ENCODE measurements at places on chromosomes 4 and X.

DNA sequence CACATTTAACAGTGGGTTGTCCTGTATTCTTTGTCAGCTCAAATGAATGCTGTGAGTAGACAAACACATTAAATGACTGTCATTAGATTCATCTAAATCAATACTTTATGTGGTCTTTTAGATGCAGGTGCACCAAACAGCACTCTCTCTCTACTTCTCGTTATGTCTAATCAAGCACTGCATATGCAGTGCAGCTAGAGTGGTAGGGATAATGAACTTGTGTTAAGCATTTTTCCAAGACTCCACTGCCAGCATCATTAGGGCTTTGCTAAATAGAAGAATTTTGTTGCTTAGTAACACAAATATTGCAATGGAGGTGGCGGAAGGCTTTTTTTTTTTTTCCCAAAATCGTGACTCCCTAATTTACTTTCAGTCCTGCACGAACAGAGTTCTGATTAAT, 447.0 kb upstream of the GALNT7 start:
- no peak for DNase-seq

GRCh38 chr4:156970501-156971164, 966 bp downstream of the PDGFC start:
- DNase-seq: no peak

- no peak for DNase-seq
Measured at GRCh38 chr4:56986952-56987351, 8.3 kb downstream of the POLR2B start.

- DNase-seq: no peak
Measured at GRCh38 chr4:41327770-41328169, 71.0 kb downstream of the UCHL1 start.

DNA sequence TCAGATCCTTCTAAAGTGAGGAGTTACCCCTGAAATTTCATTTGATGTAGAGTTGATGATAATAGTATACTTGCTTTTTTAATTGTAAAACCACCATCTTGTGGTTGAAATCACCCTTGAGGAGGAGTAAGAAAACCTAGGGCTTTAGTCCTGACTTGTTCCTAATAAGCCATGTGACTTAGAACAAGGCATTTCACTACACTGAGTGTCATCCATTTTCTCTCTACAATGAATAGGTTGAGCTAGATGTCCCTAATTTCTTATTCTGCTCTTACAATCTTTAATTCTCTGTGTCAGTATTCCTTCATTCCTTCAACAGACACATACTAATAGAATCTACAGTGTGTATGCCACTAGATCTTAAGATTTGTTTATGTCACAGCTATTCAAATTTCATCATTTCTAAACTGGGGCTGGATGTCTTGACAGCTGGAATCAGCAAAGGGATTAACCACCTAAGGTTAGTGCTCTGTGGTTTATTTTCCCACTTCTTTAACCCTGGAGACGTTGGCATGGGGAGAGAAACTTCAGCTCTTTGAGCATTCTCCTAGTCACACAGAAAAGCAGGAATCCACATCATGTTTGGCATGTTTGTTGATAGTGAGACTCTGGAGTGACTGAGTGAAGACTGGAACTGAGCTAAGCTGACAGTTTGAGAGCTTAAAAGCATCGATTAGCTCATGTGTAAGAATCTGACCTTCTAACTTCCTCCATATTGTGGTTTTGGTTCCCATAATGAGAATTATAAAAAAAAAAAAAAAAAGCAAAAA, 246.3 kb downstream of the NDST4 start:
- no peak for DNase-seq

- DNase-seq: no peak
Measured at GRCh38 chr4:186724058-186724863, 605 bp upstream of the FAT1 start.

- DNase-seq: no peak
Measured at GRCh38 chr4:110442309-110442708, 33.6 kb upstream of the ENPEP start.

GRCh38 chrX:31931225-31931624, 859.4 kb upstream of the FTHL17 start:
- DNase-seq: peak; percentile 11

- DNase-seq: no peak
Measured at GRCh38 chr4:96698831-96699230, 858.9 kb downstream of the PDHA2 start.

GRCh38 chr4:14926368-14926767, 75.9 kb upstream of the CPEB2 start:
- DNase-seq: no peak

DNA sequence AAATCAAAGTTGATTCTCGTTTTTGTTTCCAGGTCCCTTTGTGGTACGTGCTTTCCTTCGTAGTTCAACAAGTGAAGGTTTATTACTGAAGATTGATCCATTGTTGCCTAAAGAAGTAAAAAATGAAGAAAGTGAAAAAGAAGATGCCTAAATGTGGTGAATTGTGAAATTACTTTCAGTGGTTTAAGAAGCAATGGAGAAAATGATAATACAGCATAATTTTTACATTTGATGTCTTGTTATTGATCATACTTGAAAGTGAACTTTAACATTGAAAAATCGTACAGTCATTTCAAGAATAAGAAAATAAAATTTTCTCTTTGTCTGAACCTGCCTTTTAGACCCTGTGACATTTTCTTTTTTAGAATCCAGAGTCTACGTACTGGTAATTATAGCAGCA, 89.8 kb downstream of the MRPL1 start:
- no peak for DNase-seq

DNA sequence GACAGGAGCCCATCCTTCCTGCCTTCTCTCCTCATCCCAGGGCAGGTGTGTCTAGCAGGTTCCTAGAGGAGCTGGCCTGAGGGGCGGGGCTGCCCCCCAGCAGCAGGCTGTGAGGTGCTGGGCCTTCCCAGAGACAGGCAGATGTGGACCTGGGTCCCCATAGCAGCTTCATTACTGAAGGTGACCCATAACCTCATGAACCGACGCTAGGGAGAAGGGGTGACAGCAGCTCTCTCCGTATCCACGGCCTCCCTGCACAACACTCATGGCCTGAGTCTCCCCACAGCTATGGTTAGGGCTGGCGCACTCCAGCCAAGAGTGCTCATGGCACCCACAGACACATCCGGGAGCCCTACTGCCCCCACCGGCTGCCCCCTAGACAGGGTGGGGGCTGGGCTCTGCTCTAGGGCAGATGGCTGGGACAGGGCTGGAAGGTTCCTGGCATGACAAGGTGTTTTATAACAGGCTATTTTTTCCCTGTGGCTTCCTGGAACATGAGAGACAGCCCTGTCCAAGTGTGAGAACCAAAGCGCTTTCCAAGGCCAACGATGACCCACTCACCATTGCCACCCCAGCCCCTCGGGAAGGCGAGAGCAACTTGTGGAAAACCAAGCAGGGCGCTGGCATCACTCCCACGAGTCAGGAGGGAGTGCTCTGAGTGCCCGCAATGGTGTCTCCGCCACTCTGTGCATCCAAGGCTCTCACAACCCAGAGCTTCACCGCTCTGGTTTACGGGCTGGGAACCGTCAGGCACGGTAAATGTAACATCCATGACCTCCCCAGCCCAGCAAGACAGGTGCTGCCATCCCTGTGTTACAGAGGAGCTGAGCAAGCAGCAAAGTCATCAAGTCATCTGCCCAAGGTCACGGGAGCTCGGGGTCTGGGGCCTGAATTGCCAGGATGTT, 59.8 kb downstream of the ACOX3 start:
- no peak for DNase-seq

GRCh38 chr4:133972586-133972985, 229.0 kb downstream of the PABPC4L start:
- DNase-seq: no peak

- no peak for DNase-seq
Measured at GRCh38 chr4:165813606-165814005, 59.4 kb upstream of the TLL1 start.

- no peak for DNase-seq
Measured at GRCh38 chrX:136541294-136541693, 9.3 kb downstream of the VGLL1 start.

GRCh38 chrX:98194036-98194435, 1310.3 kb downstream of the RPA4 start:
- DNase-seq: no peak

GRCh38 chrX:114582264-114582632, 1.6 kb upstream of the HTR2C start:
- no peak for DNase-seq

DNA sequence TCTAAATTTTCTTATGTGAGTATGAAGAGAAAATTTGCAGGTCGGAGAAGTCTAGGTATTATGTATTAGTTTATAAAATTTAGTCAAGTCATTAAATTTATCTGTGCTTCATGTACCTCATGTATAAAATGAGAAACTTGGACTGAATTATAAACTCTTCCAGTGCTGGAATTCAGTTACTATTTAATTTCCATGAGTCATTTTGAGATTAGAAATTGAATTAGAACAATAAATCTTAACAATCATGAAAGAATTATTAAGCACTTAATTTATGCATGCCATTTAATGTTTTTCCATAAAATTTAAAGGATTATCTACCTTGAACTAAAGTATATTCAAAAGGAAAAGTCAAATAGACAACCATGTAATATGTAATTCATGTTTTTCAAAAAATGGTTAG, 195.8 kb downstream of the MAD2L1 start:
- no peak for DNase-seq

DNA sequence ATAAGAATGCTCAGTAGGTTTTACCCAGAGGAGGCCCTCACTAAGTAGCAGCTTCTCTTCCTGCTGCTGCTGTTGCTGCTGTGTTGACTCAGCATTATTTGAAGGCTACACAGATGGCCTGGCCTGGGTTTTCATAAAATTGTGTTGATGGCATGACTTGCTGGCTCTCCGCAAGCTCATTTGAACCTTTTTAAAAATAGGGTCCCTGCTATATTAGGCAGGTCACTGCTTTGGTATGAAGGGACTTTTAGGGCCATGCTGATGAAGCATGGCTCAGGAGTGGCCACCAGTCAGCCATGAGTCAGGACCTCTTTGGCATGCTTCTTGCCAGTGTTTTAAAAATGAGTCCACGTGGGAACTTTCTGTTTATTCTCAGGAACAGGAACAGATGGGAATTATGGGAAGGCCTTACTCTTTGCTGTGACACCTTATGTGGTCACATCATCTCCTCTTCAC, 128.7 kb downstream of the MID1IP1 start:
- peak; percentile 41 for DNase-seq

DNA sequence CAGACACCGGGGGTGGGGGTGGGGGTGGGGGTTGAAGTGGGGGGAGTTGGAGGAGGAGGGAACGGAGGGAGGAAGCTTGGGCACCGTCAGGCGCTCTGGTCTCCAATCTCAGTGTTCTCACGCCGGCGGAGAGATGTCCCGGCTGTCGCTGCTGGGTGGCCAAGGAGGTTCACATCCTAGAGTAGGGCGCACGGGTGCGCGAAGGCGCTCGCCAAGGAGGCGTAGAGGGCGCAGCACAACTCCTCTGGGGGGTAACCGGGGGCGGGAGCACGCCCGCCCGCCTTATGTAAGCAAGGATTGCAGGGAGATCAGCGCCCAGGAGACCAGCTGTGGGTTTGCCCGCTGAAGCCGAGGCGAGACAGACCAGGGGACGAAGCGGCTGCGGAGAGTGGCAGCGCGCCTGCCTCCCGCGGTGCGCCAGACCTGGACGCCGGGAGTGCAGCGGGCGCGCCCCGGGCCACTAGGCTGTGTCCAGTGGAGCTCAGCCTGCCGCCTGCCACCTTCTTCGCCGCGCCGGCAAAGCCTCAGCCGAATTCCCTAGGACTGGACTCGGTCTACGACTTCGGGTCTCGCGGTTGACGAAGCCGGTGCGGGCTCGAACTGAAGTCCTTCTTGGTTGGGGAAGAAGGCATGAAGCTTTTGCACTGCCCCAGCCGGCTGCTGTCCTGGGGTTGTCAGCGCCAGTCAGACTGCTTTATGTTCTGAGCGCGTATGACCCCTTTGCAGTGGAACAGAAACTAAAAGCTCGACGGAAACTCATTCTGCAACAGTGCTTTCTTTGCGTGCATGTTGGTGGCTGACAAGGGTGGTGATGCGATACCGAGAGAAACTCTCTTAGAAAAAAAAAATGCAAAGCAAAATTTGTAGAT, 707 bp upstream of the UNC5C start:
- no peak for DNase-seq

- no peak for DNase-seq
Measured at GRCh38 chr4:8759987-8760386, 111.7 kb downstream of the HMX1 start.

DNA sequence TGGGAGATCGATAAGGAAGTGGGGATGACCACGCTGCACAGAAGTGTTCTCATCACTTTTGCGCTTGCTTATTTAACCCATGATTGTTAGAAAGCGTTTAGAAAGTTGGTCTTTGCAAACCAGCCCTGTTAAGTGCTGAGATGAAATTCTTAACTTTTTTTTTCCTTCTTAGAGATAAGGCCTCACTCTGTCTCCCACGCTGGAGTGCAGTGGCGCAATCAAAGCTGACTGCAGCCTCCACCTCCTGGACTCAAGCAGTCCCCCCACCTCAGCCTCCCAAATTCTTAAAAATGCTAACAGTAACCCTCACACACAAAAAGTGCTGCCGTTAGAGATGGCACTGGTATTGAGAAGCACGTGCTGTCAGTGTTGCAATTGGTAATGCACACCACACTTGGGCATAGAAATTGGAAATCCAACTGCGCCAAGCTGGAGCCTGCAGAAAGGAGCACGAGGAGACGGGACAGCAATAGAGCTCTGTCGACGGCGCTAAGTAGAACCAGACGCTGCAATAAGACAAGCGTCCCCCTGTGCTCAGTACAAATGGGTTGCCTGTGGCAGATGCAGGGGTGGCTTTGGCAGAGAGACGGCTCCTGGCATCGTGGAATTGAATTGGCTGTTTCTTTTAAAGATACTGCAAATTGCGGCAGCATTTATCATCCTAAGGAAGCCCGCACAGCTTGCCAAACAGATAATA, 113.4 kb downstream of the TBL1X start:
- no peak for DNase-seq

DNA sequence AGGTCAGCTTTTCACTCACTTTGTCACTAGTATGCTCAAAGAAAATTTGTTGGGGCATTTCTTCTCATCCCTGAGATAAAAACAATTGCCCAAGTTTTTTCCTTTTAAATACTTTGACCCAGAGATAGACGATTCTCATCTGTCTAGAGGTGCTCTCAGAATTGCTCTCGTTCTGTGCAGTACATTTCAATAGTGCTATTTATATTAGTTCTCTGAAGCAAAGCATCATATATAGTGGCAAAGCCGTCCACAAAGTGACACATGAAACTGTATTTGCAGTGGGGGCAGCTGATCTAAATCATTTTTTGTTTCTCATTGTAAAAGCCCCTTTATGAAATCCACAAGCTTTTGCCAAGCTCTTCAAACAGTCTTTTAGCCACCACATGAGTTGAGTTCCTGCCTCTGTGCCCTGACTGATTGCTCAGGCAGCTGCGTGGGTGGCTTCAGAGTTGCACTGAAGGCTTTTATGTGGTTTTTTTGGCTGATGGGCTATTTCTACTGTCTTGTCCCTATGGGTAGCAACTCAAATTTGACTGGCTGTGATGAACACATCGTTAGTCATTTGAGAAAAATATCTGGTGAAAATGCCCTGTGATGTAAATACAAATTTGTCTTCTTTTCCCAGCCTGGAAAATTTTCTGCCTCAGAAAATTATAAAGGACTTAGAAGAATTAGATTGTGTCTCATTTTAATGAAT, 119.1 kb upstream of the OTUD4 start:
- DNase-seq: peak; percentile 68

- DNase-seq: peak; percentile 76
Measured at GRCh38 chrX:65706041-65706828, 38.8 kb downstream of the MSN start.

Measured in HS-5 (cell line).